DND-41 (cell line): ENCODE measurements at places on chromosomes 1 and 21.

DNA sequence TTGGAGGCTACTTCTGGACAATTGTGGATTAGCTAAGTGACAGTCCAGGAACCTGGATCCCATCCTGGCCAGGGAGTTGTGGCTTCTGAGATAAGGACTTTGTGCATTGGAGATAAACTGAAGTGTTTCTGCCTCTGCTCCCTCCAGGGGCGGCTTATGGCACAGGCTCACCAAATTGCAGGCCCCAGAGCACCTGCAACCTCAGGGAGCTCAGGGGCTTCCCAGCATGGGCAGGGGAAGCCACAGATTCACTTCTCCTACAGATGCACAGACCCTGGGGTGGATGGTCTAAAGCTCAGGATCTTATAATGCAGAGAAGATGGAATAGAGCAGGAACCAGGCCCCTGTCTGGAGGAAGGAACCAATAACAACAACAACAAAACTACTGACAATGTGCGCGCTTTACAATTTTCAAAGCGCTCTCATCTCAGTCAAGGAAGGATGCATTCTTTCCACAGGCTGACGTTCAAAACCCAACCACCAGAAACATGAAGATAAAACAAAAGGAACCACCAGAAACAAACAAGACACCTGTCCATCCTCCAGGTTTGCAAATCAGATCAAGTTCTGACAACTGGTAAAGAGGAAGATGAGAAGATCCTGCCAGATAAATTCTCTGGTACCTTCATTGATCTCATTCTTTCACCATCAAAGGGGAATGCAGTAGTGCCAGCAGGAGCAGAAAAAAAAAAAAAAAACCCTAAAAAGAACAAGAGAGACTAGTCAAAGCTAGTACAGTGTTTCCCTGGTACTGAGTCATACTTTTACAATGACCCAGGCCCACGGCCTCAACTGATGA, 121.0 kb upstream of the IRF2BP2 start:
- H3K27ac ChIP-seq: peak overlapping the region; percentile 58
- DNase-seq: peak; percentile 63
- no peak overlapping the region for H3K4me3 ChIP-seq
- H3K4me1 ChIP-seq: peaks cover 48% of the 10 kb centered on the region
- H3K36me3 ChIP-seq: no peaks in the 10 kb centered on the region

DNA sequence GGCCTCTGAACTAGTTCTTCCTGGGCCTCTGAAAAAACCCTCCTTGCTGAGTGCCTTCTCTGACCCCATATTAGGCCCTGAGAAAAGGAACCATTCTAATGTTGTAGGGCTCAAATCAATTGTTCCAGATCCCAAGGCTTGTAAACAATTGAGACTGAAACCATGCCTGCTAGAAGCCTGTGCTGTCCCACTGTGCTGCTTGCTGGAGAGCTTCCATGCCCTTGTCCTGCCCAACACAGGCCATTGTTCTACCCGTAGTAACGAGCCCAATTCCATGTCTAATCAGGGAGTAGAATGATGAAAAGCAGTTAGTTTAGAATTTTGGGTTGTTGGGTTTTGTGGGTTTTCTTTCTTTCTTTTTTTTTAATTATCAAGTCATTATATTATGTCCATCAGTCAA, 47.4 kb downstream of the ZNF281 start:
- no peak overlapping the region for H3K27ac ChIP-seq
- H3K4me1 ChIP-seq: no peaks in the 10 kb centered on the region
- DNase-seq: no peak

DNA sequence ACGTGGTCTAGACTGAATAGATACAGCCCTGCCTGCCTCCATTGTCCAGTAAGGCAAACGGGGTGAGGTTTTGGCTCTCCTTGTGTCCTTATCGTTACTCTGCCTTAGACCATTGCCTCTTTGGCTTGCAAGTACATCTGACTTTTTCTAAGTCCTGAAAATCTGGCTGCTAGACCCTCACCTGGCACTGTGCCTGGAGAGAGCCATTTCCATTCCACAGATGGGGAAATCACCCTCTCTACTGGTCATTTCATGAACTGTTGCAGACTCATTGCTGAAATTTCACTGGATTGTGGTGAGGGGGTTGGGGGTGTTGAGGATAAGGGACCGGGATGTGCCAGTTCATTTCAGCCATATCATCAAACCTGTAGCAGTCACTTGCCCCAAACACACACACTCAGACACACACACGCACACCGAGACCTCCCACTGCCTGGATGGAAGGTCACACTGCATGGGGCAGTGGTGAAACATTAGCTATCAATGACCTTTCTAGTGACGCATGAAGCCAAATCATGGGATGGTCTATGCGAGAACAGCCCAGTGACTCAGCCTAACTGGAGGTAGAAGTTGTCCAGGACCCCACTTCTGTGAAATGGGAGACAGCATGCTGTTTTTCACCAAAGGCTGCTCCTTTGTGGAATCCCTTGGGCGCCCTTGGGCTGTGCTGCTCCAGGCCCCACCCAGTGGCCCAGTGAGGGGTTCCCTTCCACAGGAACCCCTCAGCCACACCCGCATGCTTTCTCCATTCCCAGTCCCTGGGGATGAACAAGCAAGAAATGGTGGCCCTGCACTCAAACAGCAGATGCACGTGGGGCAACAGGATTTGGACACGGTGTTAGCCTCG, 34.9 kb upstream of the VASH2 start:
- H3K27ac ChIP-seq: no peak overlapping the region
- H3K4me1 ChIP-seq: no peaks in the 10 kb centered on the region
- DNase-seq: no peak
- H3K36me3 ChIP-seq: no peaks in the 10 kb centered on the region
- H3K27me3 ChIP-seq: peaks cover 3% of the 10 kb centered on the region

- peaks cover 17% of the 10 kb centered on the region for H3K36me3 ChIP-seq
- peak overlapping the region; percentile 63 for H3K27ac ChIP-seq
- peaks cover 30% of the 10 kb centered on the region for H3K4me1 ChIP-seq
- no peak for DNase-seq
- H3K4me3 ChIP-seq: no peak overlapping the region
- H3K27me3 ChIP-seq: no peaks in the 10 kb centered on the region
Observed at GRCh38 chr1:160428053-160428452, 27.7 kb downstream of the VANGL2 start.

DNA sequence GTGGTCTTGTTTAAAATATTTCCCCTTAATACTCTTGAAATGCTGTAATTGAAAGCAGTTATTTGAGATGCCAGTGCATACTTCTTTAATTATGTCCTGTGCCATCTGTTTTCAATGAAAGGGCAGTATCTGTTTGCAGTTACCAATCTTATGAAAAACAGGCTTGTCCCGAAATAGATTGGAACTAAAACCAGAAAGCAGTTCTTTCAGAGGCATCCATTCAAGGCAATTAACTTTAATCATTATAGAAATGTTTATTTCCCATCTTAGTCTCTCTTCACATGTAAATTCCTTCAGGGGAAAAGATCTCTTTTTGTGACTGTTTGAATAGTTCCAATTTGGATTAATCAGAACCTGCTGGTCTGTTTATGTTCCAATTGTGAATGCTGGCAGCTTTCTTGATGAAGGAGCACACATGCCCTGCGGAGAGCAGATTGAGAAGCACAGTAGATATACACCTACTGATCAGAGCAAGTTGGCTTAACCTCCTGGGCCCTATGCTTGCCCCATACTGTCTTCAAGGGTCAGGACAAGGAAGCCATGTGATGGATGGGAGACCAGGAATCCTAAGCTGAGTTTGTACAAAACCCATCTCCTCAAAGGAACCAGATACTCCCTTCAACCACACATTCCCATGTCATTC, 41.6 kb upstream of the MROH9 start:
- no peaks in the 10 kb centered on the region for H3K4me1 ChIP-seq
- H3K36me3 ChIP-seq: no peaks in the 10 kb centered on the region
- DNase-seq: no peak
- no peak overlapping the region for H3K4me3 ChIP-seq

DNA sequence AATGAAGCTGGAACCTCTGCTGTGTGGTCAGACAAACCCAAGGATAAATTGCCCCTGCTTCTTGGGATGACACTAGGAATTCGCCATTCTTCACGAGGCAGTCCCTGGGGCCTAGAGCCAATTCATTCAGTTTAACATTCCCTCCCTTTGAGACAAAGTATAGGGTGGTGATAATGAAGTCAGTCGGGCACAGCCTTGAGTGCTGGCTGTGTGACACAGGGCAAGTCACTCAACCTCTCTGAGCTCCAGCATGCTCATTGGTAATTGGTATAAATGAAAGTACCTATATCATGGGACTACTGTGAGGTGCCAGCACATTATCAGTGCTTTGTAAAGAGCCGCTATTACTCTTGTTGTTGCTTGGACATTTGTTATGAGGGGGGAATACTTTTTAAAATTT, 64.9 kb upstream of the DIRAS3 start:
- H3K27ac ChIP-seq: no peak overlapping the region
- no peaks in the 10 kb centered on the region for H3K36me3 ChIP-seq
- peaks cover 9% of the 10 kb centered on the region for H3K27me3 ChIP-seq
- no peak for DNase-seq
- no peak overlapping the region for H3K4me3 ChIP-seq

DNA sequence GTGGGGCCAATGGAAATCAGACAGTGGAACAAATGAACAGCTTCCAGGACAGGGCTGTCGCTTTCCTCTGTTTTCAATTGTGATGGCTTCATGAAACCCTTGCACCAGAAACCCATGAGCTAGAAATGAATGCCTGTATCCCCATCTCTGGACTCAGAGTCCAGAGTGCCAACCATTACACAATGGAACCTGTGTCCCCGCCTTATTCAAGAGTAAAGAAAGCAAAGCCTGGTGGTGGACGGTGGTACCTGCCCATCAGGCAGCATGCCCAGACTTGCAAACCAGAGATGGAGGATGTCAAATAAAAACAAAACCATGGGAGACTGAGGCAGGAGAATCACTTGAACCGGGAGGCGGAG, 4.4 kb upstream of the CAPN2 start:
- no peak overlapping the region for H3K4me3 ChIP-seq
- H3K36me3 ChIP-seq: no peaks in the 10 kb centered on the region
- no peak overlapping the region for H3K27ac ChIP-seq
- peaks cover 12% of the 10 kb centered on the region for H3K27me3 ChIP-seq

GRCh38 chr1:107965110-107965991, at the start of gene VAV3:
Gene VAV3 (minus strand): TSS chr1:107965180. CDS start chr1:107964869, 311 bp downstream.
- no peaks in the 10 kb centered on the region; the same call in 1 of the 2 replicates for H3K36me3 ChIP-seq
- H3K27me3 ChIP-seq: no peaks in the 10 kb centered on the region
- H3K27ac ChIP-seq: peak within 1 kb of the TSS; percentile 77
- peak within 1 kb of the TSS; percentile 81 for H3K4me3 ChIP-seq
- peak; percentile 76 for DNase-seq

DNA sequence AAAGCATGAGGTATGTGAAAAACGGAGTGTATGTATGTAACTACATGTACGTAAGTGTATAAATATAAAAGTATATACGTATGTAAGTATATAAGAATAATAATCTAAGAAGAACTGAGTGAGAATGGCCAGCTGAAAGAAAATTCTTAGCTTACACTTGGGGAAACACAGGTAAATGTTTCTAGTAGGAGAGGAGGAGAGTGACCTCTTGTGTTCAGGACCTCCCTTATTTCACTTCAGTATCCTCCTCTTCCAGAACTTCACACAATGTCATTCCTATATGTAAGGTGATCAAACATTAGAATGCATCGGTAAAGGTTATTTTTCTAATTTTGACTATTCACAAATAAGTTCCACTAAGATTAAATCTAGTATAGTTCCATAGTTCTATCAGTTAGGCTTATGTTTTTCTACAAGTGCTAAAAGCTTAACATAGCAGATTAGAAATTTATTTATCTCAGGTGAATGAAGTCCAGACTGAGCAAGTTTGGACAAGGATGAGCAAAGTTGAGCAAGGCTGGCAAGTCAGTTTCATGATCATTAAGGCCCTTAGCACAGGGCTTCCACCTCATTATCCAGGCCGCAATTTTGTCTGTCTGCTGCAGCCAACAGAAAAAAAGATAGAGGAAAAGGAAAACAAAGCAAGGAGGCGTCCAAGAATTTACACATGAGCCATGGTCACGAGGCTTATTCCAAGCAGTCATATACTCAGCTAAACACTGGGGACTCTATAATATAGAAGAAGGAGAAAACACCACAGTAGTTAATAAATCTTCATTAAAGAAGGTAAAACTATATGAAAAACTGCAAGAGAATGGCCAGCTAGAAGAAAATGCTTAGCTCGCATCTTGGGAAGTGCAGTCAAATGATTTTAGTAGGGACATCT, 7.1 kb upstream of the MROH9 start:
- peaks cover 9% of the 10 kb centered on the region for H3K4me1 ChIP-seq
- H3K4me3 ChIP-seq: no peak overlapping the region
- H3K36me3 ChIP-seq: no peaks in the 10 kb centered on the region
- DNase-seq: no peak

DNA sequence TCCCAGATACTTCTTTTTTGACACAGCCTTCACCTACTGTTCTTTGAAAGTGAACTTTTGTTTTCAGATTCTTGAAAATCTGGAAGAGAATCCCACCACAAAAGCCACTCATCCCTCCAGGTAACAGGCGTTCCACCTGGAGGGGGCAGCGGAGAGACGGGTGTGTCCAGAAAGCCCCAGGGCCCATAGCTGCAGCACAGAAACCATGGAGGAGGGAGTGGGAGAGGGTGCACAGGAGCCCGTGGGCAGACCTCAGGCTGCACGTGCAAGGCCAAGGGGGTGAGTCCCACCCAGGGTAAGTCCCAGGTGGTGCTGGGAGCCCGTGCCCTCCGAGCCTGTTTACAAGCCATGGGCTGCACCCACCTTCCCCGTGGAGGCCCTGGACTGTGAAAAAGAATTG, 86.5 kb downstream of the PSMG1 start:
- H3K36me3 ChIP-seq: no peaks in the 10 kb centered on the region
- H3K4me1 ChIP-seq: peaks cover 12% of the 10 kb centered on the region
- no peak overlapping the region for H3K4me3 ChIP-seq

GRCh38 chr1:229136822-229137221, 134.1 kb upstream of the RAB4A start:
- H3K4me3 ChIP-seq: no peak overlapping the region
- no peak overlapping the region for H3K27ac ChIP-seq
- no peaks in the 10 kb centered on the region for H3K36me3 ChIP-seq
- H3K27me3 ChIP-seq: peaks cover 17% of the 10 kb centered on the region
- DNase-seq: peak; percentile 19

DNA sequence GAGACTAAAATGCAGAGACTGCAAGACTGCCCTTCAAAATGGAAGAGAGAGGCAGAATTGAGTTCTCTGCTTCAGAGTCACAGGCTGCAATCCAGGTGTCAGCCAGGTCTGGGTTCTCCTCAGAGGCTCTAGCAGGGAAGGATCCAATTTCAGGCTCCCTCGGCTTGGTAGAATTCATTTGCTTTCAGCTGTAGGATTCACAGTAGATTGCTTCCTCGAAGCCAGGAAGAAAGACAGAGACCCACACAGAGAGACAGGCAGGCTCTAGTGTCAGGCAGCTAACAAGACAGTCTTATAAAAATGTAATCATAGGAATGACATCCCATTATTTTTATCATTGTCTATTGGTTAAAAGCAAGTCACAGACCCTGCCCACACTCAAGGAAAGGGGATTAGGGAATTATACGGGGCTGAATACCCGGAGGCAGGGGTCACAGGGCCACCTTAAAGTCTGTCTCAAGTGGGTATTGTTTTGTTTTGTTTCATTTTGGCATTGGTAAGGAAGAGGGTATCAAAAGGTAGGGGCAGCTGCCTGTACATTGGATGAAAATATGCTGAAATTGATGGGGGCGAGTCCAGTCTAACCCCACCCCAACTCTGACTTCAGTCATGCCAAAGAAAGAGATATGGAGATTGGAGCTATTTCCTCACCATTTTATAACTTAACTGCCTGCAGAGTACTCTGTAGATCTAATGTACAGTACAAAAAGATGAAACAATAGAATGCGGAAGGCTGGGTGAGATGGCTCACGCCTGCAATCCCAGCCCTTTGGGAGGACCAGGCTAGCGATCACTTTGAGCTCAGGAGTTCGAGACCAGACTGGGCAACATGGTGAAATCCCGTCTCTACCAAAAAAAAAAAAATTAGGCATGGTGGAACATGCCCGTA, 9.5 kb upstream of the TBCE start:
- no peak overlapping the region for H3K4me3 ChIP-seq
- DNase-seq: no peak
- no peaks in the 10 kb centered on the region for H3K27me3 ChIP-seq
- H3K27ac ChIP-seq: no peak overlapping the region
- H3K36me3 ChIP-seq: no peaks in the 10 kb centered on the region
